ENCODE measurements at places on chromosomes 2 and 18.

- no peak for DNase-seq
Observed at GRCh38 chr18:37624318-37624717, 58.7 kb upstream of the CELF4 start.

GRCh38 chr2:136016836-136017235 is 31.4 kb upstream of the DARS1 start:
- no peak for DNase-seq

GRCh38 chr18:55544014-55544413 is 44.0 kb downstream of the TCF4 start:
- DNase-seq, result no peak

DNA sequence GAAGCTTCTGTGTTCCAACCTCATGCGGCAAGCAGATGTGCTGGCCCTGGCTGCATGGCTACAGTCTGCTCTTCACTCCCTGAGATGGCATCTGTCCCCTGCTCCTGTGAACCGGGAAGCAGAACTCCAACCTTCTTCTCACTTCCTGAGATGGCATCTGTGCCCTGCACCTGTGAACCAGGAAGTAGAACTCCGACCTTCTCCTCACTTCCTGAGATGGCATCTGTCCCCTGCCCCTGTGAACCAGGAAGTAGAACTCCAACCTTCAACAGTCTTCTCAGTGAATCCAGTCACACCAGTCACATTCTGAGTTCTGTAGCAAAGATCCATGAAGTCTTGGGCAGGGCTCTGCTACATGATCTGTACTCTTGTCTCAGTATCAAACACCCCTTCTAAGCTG is 887.2 kb upstream of the KLHL29 start:
- no peak for DNase-seq

- no peak for DNase-seq
Observed at GRCh38 chr2:199024224-199024623, 433.5 kb downstream of the SATB2 start.

GRCh38 chr2:9141706-9142460 is 64.7 kb upstream of the ASAP2 start:
- DNase-seq, result no peak

GRCh38 chr18:25743646-25744151 is 346.7 kb downstream of the SS18 start:
- DNase-seq, result no peak

GRCh38 chr2:25912851-25913695 is 34.8 kb upstream of the ASXL2 start:
- DNase-seq, result no peak

GRCh38 chr2:230225486-230225885 is at the start of gene SP140:
Gene SP140, plus strand, starts transcription at chr2:230225736. Its CDS starts 109 bp downstream, at chr2:230225845.
- peak; percentile 65 for DNase-seq
